PC-3 (cell line): ENCODE measurements at places on chromosomes 5 and 9. TPM values are rescaled to one million over a fixed set of nuclear protein-coding genes. Genes with fewer than 3 reads are reported as not detected.
A peak's percentile ranks its signal among the peaks of the same experiment; 100 is the strongest.

DNA sequence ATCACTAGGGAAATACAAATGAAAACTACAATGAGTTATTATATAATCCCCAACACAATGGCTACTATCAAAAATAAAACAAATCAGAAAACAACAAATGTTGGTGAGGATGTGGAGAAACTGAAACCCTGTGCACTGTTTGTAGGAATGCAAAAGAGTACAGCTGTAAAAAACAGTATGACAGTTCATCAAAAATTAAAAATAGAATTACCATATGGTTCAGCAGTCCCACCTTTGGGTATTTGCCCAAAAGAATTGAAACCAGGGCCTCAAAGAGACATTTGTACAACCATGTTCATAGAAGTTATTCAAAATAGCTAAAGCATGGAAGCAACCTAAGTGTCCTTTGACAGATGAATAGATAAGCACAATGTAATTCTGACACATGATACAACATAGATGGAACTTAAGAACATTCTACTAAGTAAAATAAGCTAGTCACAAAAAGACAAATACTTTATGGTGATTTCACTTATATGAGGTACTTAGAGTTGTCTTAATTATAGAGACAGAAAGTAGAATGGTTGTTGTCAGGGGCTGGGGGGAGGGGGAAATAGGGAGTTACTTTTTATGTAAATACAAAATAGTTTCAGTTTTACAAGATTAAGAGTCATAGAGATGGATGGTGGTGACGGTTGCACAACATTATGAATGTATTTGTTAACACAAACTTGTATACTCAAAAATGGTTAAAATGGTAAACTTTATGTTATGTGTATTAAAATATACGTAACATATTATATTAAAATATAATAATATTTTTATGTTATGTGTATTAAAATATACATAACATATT, 102.8 kb downstream of the KCTD16 start:
- DNase-seq, result no peak

DNA sequence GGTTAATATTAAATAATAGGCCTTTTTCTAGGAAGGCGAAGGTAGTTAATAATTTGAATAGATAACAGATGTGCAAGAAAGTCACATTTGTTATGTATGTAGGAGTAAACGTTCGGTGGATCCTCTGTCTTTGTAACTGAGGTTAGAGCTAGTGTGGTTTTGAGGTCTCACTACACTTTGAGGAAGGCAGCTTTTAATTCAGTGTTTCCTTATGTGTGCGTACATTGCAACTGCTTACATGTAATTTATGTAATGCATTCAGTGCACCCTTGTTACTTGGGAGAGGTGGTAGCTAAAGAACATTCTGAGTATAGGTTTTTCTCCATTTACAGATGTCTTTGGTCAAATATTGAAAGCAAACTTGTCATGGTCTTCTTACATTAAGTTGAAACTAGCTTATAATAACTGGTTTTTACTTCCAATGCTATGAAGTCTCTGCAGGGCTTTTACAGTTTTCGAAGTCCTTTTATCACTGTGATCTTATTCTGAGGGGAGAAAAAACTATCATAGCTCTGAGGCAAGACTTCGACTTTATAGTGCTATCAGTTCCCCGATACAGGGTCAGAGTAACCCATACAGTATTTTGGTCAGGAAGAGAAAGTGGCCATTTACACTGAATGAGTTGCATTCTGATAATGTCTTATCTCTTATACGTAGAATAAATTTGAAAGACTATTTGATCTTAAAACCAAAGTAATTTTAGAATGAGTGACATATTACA, 45.7 kb downstream of the TGFBR1 start:
- DNase-seq, result no peak

DNA sequence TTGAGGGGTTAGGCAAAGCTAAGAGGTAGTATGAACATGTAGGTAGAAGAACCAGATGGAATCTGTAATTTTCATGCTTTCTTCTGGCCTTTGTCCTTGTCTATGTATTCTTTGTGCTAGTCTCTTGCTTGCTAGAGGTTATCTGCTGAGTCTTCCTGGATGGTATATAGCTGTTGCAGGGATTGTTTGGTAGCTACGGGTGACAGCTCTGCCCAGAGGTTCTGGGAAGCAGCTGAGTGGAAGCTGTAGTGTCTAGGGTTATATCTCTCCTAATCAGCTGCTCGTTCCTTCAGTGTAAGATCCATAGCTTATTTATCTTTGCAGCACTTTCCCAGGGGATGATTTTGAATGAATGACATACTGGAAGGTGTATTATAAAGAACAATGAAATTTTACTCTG, 100.3 kb downstream of the ATG10 start:
- no peak for DNase-seq

GRCh38 chr9:19231904-19232822, 1.7 kb downstream of the DENND4C start:
- DNase-seq, result peak; percentile 13

The NRG2 gene
- 1.8 and 3.2 TPM in 2 replicates for total RNA-seq

DNA sequence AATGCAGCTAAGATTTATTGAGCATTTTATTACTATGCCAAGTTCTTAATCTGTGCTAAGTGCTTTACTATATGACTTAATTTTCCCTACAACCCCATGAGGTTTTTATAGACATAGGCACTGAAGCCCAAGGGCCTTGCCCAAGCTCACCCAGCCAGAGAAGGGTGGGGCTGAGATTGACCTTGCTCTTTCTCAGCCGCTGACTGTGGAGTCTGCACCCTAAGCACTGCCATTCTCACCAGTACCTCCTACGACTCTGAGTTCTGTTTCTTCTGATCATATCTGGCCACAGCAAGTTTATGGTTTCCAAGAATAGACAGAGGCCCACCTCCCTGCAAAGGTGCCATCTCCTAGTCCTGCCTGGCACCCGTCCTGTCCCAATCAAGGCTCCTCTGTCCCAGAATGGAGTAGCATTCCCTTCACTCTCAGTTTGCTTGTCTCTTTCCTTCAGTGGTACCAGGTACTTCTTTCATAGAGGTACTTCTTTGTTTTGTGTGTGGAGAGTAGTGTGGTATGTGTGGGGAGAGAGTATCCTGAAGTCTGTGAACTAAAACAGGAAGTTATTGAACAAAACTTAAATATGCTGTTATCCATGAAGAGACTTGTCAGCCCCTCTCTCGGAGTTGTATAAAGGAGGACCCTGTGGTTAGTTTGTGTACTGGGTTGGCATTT, 42.6 kb downstream of the CSF1R start:
- DNase-seq, result no peak

- no peak for DNase-seq
These were observed 34.2 kb downstream of the THBS4 start for GRCh38 chr5:80069251-80069800.

DNA sequence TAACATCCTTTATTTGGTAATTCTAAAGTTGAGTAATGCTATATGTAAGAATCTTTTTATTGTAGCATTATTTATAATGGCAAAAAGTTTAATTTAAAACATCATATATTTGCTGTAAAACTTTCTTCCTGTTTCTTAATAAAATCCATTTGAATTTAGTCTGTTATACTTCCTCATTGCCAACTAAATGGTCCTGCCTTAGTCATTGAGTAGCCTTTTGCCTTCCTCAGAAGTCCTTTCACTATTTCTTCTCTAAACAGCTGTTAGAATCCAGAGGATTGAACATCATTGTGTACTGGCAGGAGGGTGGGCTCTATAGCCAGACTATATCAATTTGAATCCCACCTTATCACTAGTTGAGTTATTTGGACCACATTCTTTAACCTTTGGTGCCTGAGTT, 11.0 kb downstream of the SLC44A1 start:
- DNase-seq, result no peak

GRCh38 chr5:133075572-133076536, 24.0 kb downstream of the HSPA4 start:
- no peak for DNase-seq
